ENCODE measurements at places on chromosomes 3 and 15.

- no peak for DNase-seq
These were observed 24.6 kb upstream of the DUT start for GRCh38 chr15:48306639-48307038.

DNA sequence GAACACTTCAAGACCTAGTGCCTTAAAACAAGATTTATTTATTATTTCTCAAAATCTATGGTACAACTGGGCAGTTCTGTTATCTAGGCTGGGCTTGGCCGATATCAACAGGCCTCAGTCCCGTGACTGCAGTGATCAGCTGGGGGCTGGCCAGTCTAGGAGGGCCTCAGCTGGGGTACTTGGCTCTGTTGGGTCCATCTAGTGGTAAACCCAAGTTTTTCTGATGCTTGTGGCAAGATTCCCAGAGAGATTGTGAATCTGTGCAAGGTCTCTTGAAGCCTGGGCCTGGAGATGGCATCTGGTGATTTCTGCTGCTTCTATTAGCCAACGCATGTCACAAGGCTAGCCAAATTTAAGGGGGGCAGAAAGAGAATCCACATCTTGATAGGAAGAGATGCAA lies 482.4 kb upstream of the SGO1 start:
- no peak for DNase-seq

DNA sequence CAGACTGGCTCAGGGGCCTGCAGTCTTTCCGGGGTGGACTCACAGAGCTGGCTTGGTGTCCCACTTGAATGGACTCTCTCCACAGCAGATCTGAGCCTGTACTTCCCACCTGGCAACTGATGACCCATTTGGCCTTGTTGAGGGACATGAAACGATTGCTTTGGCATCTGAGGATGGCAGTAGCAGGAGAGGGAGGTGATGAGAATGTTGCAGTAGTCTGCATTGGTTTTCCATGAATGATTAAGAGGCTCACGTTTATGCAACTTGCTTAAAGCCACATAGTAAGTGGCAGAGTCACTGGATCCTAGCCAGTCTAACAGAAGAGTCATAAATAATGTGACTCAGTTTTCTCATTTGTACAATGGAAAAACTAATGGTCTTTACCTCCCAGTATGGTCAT lies 21.9 kb downstream of the IL20RB start:
- DNase-seq, result no peak

GRCh38 chr3:150762662-150763121 lies 277 bp downstream of the SIAH2 start:
- no peak for DNase-seq

DNA sequence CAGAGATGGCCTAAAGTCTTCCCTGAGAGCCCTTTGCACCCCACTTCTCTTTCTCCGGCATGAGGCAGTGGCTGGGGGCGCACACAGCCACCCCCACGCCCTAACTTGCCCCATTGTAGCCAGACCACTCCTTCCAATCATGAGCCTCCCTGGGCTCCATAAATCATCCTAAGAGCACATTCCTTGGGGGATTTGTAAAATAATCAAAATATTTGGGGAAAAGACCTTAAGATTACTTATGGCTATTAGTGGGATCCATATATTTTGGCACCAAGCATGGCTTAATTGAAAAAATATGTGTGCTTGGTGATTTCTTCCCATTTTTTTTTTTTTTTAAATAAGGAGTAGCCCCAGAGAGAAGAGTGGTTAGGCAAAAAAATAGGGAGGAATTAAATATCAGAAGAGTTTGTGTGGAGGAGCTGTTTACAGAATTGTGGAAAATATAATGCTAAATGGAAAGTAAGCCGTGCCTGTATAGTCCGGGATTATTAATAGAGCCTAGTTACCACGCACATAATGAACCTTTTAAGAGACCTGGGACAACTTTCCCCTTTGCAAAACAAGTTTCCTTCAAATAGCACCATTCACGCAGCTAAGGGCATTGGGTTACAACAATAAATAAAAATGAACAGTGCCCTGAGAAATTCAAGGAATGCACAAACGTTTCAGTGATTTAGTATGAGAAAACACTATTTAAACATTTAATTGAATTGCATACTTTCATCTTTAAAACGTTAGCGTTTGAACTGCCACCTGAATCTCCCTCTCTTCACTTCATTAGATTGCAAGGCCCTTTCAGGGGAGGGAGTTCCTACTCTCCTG lies 46.1 kb downstream of the SMAD6 start:
- DNase-seq, result no peak

DNA sequence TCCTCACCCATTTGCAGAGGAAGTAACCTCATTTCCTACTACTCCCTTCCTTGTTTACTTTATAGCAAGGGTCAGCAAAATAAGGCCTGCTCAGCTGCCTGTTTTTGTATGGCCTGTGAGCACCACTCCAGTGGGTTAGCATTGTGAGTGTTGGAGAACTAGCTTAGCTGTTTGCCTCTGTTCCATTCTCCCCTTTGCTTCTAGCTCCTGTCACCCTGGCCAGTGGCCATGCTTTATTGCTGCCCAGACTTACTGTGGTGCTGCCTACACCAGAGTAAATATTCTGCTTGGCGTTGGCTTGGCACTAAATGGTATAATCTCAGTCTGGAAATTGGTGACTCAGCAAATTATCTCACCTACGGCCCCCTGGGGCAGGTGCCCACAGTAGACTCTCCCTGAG lies 8.8 kb downstream of the PDCD6IP start:
- no peak for DNase-seq

- DNase-seq, result no peak
These were observed 558.5 kb upstream of the CFAP20DC start for GRCh38 chr3:59608356-59608755.

DNA sequence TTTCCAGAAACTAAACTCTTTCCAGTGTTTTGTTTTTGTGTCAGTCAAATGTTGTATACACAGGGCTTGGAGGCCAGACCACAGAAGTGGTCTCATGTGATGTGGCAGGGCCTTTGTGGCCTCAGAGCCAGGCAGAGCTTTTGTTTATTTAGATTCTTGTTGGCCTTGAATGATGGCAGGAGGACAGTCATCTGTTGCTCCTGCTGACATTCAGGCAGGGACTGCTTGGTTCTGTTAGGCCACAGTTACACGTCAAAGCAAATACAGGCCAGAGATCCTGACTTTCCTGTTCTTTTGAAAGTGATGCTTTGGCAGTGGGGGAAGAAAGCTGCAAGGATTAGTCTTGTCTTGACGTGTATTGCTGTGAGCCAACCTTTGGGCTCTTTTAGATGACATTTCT lies 325.1 kb downstream of the CACNA2D3 start:
- DNase-seq, result no peak

- DNase-seq, result no peak
These were observed 34.7 kb downstream of the MYO5A start for GRCh38 chr15:52493968-52494367.

DNA sequence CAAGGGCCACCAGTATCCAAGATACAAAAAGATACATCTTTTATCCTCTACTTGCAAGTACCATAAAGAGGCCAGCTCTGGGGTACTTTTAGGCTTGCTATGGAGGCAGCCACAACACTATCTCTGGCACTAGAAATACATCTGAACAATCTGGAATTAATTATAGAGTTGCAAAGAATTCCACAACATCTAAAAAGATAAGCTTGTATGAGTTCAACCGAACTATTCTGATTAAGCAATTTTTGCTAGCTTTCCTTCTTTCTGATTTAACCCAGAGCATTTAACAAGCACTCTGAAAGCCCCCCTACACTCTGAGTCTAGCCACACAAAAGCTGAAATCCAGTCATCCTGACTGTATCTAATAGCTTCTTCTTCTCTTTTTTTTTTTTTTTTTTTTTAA lies 95.4 kb downstream of the FRMD5 start:
- no peak for DNase-seq

GRCh38 chr3:26655231-26655630 lies 32.7 kb downstream of the LRRC3B start:
- DNase-seq, result no peak

GRCh38 chr3:142915636-142916035 lies 26.8 kb upstream of the PCOLCE2 start:
- no peak for DNase-seq

- DNase-seq, result no peak
These were observed 14.4 kb upstream of the ROBO2 start for GRCh38 chr3:77025471-77025870.

GRCh38 chr15:90400759-90401314 lies 12.8 kb downstream of the IQGAP1 start:
- DNase-seq, result peak; percentile 90

GRCh38 chr15:57873564-57874209 lies 167.2 kb downstream of the POLR2M start:
- DNase-seq, result no peak

- no peak for DNase-seq
These were observed 70.0 kb downstream of the EXOG start for GRCh38 chr3:38566215-38566528.

DNA sequence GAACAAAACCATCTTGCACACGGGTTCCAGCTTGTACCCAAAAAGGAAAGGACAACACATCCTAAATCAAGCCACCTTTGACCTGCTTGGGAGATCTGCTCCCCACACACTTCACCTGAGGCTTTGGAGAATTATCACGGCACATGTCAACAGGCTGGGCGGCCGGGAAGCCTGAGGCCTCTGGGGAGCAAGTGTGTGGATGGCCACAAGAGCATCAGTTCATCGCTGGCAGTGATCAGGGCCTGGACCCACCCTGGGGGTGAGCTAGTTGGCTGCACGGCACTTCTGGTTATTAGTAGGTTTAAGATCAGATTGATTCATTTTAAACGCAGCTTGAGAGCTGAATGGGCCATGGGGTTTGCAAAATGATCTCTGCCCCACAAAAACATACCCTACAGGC lies 108.5 kb downstream of the CHSY1 start:
- no peak for DNase-seq

GRCh38 chr3:187291001-187291511 lies 481 bp downstream of the MASP1 start:
- DNase-seq, result no peak

GRCh38 chr15:95567686-95568085 lies 762.8 kb upstream of the NR2F2 start:
- no peak for DNase-seq

- DNase-seq, result no peak
These were observed 150.7 kb upstream of the MEF2A start for GRCh38 chr15:99414755-99415731.

DNA sequence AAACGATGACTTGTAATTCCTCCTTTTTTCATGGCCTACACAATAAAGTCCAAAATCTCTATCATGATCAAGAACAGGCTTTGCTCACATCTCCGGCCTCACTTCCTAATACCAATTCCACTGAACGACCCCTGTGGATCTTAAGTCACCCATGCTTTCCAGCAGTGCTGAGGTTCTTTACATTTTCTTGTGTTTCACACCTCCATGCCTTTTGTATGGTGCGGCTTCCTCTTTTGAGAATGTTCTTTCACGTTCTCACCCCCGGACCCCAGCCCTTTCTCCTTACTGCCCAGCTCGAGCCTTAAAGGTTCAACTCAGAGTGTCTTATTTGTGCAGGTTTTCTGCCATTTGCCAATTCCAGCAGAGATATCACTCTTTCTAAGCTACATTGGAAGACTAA lies 70.1 kb downstream of the CSNK1G1 start:
- DNase-seq, result no peak

DNA sequence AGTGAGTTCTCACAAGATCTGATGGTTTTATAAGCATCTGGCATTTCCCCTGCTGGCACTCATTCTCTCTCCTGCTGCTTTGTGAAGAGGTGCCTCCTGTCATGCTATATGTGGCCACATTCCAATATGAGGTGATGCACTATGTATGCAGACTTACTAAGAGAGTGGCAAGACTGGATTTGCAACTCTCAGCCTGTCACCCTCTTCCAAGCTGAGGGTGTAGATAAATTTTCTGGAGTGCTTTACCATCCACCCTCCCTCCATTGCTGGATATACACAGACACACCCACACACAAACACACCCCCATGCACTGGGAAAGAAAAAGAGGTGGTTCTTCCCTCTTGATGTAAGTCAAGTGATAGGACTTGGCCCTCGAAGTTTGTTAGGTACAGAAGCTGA lies 30.2 kb upstream of the CHMP2B start:
- no peak for DNase-seq

DNA sequence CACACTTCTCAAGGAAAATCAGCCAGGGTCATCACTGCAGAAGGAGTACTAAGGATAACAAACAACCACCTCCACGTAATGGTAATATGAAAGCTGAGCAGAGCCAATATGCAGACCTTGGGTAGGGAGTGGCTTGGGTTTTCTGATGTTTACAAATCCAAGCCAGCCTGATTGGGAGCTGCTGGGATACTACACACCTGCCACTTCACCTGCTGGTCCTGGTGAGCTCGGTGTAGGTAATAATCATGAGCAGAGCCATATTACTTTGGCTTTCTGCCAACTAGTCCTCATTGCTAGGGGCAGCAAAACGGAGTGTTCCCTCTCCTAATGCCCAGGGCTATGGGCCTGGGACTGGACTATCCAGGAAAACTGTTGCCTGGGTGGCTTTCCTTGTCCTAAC lies 433.5 kb upstream of the PPP2R3A start:
- no peak for DNase-seq

DNA sequence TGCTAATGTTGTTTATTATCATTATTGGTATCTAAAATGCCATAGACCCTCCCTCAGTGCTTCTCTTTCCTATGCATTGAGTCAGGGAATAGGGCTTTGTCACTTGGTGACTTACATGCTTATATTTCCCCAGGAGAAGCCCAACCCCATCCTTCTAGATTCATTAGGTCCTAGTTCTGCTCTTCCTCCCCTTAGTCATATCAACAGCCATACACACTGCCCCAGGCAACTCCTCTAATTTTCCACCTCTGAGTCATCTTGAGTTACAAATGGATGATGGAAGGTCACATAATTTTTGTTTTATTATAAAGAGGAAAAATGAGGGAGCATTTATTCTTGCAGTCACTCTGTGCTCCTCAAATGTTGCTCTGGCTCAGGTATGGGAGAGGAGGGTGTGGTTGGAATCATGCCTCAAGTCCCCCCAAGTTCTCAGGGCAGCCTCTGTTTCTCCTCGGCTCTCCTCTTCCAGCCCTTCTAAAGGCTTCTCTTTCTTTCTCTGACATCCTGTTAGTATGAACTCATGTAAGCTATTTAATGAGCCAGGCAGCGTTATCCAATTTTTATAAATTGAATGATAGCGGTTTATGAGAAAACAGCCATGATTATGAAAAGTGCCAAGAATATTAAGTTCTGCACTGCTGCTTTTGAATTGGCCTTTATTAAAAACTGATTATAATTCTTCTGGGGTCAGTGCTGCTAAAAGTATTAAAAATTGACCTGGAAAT lies 45.6 kb upstream of the FSTL1 start:
- no peak for DNase-seq

GRCh38 chr15:64800476-64800875 lies 25.0 kb downstream of the PIF1 start:
- no peak for DNase-seq

GRCh38 chr3:127967316-127967715 lies 52.3 kb downstream of the KBTBD12 start:
- no peak for DNase-seq

- DNase-seq, result no peak
These were observed 87.9 kb upstream of the LINGO1 start for GRCh38 chr15:77720655-77721054.
